ENCODE measurements at places on chromosomes 7 and 10.

GRCh38 chr7:4873071-4873944, 10.2 kb downstream of the RADIL start:
- DNase-seq, result no peak

DNA sequence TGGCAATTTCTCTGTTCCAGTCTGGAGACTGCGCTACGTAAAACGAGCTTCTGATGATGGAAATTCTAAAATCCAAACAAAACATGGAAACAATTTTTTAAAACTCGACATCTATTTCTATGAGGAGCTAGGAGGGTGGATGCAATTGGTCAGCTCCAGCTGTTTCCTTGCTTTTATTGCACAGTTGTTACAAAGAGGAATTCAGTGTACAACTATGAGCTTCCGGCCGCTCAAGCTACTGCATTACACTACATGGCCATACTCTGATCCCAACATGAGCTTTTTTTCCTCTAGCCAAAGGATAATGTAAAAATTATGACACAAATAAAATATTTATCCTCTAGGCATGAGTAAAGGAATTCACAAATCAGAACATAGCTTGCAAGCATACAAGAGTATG, 403.1 kb upstream of the C7orf33 start:
- DNase-seq, result no peak

DNA sequence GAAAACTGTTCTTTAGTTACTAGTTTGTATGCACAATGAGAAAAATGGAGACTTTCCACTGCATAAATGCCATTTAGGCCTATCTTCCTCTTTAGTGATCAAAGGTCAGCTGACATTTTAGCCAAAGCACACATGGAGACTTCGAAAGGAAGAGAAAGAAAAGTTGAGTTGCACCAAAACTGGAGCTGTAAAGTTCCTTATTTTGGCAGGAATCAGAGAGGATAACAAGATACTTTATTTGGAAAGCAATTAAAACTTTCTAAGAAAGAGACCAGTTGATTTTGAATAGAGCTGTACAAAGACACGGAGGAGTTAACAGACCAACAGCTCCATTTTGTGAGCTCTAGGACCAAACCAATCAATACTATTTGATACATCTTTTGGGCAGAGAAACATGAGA, 14.2 kb downstream of the ENTPD7 start:
- no peak for DNase-seq

GRCh38 chr7:105990141-105990540, 27.1 kb downstream of the CDHR3 start:
- no peak for DNase-seq

DNA sequence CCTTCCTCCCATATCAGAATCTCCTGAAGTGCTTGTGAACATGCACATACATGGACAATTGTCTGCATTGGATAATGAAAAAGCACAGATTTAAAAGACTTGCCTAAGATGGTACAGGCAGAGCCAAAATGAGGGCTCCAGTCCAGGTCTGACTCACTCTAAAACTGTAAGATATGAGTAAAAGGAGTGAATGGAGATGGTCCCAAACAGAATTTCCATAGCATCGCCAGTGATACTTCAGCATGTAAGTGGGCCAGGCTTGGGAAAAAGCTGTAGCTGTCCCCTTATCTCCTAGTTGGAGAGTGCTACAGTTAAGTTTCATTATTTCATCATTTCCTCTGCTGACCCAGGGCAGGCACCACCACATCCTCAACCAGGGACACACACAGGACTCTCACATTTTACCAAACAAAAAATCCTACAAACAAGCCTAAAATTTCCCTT, 26.4 kb upstream of the IL6 start:
- no peak for DNase-seq

DNA sequence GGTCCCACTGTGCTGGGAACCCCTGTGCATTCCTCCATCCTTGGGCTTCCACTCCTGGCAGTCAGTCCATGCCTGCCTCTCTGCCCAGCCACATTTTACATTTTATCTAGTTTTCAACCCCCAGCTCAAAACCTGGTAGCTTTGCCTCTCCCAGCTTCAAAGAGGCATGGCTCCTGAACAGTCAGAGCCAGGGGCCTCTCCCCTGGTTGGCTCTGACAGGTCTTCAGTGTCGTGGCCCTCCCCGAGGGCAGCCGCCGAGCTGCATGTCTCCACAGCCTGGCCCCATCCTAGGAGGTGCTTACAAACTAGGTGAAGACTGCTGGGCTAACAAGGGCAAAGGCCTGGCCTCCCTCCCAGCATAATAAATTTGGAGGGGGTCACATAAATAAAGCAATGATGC, 14.8 kb downstream of the COBL start:
- DNase-seq, result no peak
